ENCODE measurements at places on chromosomes 5 and 9.

GRCh38 chr5:32099486-32100035, 74.6 kb downstream of the GOLPH3 start:
- DNase-seq: no peak

- no peak for DNase-seq
Measured at GRCh38 chr9:17322882-17323864, 188.3 kb downstream of the CNTLN start.

DNA sequence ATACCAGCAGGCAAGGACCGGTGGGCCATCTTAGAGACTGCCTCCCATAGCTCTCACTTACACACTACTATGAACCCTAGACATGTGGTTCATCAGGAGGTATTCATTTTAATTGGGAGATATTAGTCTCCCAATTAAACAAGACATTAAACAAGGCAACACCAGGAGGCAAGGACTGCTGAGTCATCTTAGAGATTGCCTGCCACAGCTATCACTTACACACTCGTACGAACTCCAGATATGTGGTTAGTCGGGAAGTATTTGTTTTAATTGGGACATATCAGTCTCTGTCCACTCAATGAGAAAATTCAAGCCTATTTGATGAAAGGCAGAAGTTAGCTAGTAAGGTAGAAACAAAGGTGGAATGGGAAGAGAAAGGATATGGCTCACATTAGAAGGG, 343.9 kb downstream of the NFIB start:
- DNase-seq: no peak

DNA sequence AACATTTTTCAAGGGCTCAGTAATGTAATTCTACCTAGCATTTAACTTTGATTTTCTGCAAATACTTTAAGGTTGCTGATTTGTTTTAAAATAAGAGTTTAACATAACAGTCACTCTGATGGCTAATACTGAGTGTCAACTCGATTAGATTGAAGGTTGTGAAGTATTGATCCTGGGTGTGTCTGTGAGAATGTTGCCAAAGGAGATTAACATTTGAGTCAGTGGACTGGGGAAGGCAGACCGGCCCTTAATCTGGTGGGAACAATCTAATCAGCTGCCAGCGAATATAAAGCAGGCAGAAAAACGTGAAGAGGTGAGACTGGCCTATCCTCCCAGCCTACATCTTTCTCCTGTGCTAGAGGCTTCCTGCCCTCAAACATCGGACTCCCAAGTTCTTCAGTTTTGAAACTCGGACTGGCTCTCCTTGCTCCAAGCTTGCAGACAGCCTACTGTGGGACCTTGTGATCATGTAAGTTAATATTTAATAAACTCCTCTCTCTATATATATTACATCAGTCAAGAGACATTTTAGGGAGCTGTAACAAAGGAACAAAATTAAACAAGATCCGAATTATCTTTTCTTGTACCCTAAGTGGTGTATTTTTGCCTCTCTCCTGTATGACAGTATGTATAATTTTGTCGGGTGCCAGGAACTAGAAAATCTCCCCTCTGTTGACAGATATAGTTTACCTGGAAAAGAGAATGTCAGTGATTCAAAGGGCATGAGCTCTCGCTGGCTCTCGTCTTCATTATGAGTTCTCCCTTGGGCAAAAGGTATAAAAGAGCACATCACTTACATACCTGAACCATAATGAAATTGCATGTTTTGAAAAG, 576.1 kb downstream of the LRRC70 start:
- DNase-seq: no peak

DNA sequence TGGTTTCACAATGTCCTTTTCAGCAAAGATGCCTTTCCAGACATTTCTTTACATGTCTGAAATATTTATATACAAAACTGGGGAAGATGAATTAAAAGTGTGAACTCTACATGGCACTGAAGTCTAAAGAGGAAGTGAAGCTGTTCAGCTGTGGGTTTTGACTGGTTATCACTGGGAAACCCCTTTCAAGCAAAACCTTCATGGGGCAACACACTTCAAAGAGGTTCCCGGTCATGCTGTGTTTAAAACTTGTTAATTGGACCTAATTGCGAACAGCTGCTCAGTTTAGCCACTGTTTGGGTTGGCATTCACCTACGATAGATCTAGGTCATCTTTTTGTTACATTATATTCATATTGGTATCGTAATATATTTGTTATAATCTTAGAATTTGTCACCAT, 20.0 kb upstream of the GDNF start:
- DNase-seq: no peak

DNA sequence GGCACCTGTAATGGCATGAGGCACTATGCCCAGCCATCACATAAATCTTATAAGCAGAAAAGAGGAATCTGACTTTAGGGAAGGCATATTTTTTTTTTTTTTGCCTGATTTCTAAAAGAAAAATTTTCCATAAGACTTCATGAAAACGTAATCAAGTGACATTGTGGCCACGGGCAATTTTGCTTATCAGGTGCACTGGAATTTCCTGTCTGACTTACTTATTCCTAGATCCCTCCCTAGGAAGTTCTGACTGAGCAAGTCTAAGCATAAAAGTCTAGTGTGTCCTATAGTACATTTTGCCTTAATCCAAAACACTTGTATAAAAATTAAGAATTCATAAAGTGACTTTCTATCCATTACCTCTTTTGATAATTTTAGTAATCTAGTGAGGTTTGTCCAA, 12.5 kb downstream of the C5orf46 start:
- DNase-seq: no peak

GRCh38 chr5:166507810-166508425, 1783.5 kb upstream of the WWC1 start:
- no peak for DNase-seq

GRCh38 chr5:178489271-178489976, 100.8 kb downstream of the COL23A1 start:
- DNase-seq: no peak

- no peak for DNase-seq
Measured at GRCh38 chr5:86320266-86320665, 297.5 kb upstream of the COX7C start.

DNA sequence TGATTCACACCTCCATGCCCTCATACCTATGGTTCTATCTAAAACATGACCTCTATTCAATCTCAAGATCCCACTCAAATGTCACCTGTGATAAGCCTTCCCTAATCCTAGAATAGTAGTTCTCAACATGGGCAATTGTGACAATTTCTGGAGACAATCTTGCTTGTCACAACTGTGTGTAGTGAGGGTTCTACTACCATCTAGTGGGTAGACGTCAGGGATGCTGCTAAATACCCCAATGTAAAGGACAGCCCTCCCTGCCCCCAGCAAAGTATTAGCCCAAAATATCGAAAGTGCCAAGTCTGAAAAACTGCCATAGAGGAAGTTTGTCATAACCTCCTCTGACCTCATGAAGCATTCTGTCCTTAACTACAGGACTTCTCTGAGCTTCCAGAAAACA, 32.0 kb downstream of the TBCA start:
- no peak for DNase-seq

GRCh38 chr5:3105581-3105980, 354.1 kb upstream of the IRX2 start:
- DNase-seq: no peak

DNA sequence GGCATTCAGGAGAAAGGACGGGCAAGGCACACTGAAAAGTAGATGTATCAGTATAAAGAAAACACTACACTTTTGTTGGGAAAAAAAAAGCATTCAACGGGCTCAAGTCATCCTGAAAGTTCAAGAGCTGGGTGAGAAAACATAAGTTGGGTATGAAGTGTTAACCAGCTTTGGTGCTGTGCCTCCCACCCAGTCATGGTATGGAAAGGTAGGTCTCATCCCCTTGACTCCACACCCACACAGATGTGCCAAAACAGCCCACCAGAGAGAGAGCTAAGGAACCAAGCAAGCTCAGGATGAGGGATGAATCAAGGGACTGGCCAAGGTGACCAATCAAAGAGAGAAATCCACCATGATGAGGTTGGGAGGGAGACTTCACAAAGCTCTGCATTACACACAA, 54.7 kb downstream of the ESM1 start:
- no peak for DNase-seq

GRCh38 chr5:110572729-110573128, 153.7 kb downstream of the TMEM232 start:
- no peak for DNase-seq

- DNase-seq: no peak
Measured at GRCh38 chr9:125650271-125650737, 56.7 kb downstream of the MAPKAP1 start.

DNA sequence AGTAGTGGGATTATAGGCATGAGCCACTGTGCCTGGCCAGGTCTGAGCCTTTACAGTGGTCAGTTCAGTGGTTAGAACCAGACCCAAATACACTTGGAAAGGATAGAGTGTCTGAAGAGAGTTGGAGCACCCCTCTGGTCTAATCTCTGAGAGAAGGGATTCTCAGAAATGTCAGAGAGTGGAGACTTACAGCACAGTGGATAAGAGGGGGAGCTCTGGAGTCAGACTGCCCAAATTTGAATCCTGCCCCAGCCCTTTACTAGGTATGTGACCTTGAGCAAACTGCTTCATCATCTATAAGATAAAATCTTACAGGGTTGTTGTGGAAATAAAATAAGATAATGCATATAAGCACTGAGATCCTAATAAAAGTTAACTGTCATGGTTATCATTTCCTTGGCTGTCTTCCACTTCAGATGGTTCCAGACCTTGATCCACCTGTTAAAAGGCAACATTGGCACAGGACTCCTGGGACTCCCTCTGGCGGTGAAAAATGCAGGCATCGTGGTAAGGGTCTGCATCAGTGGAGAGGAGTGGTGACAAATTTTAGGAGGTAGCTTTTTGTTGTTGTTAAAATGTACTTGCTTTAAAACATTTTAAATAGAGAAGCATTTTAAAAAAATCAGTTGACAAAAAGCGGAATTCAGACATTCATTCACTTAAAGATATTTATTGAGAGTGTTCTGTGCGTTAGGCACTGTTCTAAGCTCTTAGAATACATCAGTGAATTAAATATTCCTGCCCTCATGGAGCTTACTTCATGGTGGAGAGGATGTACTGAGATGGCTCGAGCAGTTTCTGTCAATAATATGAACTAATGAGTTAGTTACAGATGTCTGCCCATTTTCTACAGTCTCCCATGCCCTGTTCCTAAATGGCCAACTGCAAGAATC, 16.0 kb downstream of the SLC36A1 start:
- DNase-seq: no peak

DNA sequence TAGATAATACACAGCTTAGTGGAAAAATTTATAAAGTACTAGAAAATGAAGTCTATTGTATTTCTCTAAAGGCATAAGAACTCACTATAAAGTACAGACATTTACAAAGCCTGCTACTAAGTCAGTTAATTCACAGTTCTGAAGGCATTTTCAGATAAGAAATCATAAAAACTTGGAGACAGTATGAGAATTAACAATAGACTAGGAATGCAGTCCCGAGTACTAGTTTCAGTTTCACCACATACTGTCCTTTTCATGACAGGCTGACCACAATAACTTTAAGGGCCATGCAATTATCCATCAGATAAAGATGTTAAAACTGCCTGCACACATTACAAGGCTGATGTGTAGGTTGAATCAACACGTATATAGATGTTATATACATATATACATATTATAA, 362.6 kb upstream of the SMC2 start:
- no peak for DNase-seq

DNA sequence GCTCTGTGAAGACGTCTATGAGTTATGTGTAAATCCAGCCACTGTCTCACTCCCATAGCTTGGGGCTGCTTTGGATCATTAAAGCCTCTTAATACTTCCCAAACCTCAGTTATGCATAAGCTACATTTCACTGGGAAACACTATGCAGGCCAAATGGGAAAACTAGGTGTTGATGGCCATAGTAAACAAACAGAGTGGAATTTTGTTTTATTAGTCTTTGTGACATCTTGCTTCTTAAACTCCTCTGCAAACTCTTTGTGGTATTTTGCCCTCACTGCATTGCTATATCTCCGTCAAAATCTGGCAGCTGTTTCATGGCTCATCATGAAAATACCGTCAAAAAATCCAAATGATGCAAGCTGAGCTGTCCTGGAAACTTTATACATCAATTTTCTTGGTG, 167.2 kb upstream of the HMHB1 start:
- DNase-seq: no peak

GRCh38 chr5:96634881-96635280, 27.3 kb upstream of the CAST start:
- DNase-seq: no peak

DNA sequence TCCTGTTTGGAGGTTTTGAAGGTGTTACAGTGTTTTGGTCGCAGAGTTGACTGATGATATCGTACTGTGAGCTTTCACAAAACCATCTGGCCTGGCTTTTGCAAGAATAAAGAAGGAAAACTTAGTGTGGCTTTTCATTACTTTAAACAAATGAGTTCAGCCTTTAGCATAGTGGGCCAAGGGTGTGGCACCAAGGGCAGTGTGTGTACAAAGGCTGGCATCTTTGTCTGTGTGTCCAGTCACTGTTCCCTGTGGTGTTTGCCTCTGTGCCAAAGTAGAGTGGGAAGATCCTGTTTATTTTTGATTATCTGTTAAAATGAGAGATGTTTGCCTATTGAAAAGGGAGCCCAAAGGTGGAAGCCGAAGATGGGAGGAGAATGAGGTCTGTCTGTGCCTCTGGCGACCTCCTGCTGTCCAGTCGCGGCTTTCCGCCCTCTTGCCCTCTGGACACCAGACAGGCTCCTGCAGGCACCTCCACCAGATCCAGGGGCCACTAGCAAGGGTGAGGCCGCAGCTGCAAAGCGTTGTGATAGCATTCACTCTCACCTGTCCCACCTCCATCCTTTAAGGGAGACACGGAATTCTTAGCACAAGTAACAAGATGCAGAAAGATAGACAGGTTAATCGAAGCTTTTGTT, 113.7 kb downstream of the TRIO start:
- DNase-seq: no peak

- no peak for DNase-seq
Measured at GRCh38 chr5:61869333-61869732, 436.7 kb upstream of the KIF2A start.

- DNase-seq: no peak
Measured at GRCh38 chr5:139872052-139872766, 76.6 kb downstream of the PSD2 start.

DNA sequence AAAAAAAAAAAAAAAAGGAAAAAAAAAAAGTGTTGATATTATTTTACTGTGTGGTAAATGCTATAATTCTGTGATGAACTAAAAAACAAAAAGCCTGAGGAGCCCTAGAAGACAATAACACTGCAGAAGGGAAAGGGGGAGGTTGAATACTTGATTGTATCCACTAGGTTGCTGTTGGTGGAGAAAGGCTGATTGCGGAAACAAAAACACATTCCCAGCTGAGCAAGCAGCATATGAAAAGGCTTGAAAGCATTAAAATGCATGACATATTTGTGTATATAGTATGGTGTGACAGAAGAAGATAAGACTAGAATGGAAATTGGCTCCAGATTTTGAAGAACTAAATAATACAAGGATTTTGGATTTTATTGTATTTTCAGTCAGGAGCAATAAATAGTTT, 8.9 kb downstream of the RABGAP1 start:
- no peak for DNase-seq

- DNase-seq: no peak
Measured at GRCh38 chr5:4058899-4059298, 463.3 kb downstream of the IRX1 start.

Data from activated T-cell treated with anti-CD3 and anti-CD28 coated beads for 1 hour (primary cell).